Stimulated activated CD4-positive, alpha-beta T cell treated with anti-CD3 and anti-CD28 coated beads, Interleukin-15, amount 100 ng/mL, for 48 hours (primary cell): ENCODE measurements at places on chromosomes 7 and 10.
A peak's percentile ranks its signal among the peaks of the same experiment; 100 is the strongest.

DNA sequence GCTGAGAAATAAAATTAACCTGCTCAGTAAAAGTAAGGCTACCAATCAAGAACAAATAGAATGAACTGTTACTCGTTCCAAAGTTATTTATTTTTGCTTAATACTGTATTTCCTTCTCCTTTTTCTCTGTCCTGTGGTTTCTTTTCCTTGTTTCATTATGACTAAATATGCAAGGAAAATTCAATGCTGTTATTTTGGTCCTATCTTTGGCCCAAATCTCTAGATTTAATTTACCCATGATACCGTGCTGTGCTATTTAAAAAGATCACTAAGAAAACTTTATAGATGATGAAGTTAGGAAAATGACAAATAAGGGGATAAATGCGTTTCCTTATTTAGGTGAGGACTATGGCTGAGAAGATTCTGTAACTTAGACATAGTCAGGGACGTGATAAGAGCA lies 45.3 kb upstream of the FAM133B start:
- no peak for DNase-seq

DNA sequence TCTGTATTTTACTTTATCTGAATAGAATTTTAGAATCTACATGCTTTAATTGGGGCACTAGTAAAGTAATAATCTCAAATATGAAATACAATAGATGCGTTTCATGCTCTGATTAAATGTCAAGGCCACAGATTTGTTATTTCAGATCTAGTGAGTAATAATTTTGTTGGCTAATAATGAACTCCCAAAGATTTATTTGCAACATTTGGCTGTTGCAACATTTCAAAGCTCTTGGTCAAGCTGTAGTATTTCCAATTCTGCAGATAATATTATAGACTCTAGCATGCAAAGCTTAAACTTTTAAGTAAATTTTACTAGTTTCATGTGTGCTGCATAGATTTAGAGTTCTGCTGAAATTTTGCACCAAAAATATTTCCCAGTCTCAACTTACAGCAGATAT lies 16.7 kb downstream of the LRRN3 start:
- no peak for DNase-seq

- no peak for DNase-seq
Measured at GRCh38 chr7:150945171-150945852, 32.8 kb downstream of the KCNH2 start.

DNA sequence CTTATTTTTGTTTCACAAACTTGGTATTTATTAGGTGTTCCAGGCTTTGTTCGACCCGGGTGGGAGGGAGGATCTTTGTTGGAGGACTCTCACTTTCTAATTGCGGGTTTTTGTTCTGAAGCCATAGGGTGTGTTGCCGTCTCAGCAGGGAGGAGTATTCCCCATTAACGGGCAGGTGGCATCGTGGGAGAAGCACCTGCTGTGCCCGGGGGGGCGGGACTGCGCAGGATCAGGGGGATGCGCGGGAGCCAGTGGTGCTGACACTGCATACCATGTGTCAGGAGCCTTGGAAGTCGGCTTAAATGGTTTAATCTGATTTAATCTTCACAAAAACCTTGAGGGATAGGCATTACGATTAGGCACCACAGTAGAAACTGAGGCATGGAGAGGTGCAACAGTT lies 113.0 kb downstream of the MGMT start:
- DNase-seq: no peak

GRCh38 chr7:112449353-112449752 lies 907 bp upstream of the IFRD1 start:
- DNase-seq: peak; percentile 38
